ENCODE measurements at places on chromosomes 11 and 22. TPM values are rescaled to one million over a fixed set of nuclear protein-coding genes. Genes with fewer than 3 reads are reported as not detected.
A peak's percentile ranks its signal among the peaks of the same experiment; 100 is the strongest.

DNA sequence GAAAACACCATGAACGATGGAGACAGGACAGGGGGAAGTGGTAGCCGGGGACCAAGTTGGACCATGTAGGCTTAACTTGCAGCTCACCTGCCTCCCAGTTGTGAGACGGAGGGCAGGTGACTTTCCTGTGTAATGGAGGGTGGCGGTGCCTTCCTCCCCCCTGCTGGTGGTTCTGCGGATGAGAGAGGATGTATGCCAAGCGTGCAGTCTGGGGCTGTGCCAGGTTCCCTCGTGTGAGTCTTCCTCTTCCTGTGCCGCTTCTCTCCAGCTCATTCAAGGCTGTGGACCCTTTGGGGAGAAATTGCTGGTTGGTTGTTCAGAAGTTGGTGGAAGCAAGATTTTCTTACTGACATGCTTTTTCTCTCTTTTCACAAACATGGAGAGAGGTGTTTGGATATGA lies 35.1 kb downstream of the MPPED1 start:
- no peak for DNase-seq

GRCh38 chr22:45425101-45425500 lies 11.6 kb downstream of the RIBC2 start:
- no peak for DNase-seq

- no peak for DNase-seq
These were observed 31.2 kb upstream of the C11orf87 start for GRCh38 chr11:109390752-109391151.

GRCh38 chr22:46019351-46019750 lies 42.4 kb upstream of the WNT7B start:
- no peak for DNase-seq

DNA sequence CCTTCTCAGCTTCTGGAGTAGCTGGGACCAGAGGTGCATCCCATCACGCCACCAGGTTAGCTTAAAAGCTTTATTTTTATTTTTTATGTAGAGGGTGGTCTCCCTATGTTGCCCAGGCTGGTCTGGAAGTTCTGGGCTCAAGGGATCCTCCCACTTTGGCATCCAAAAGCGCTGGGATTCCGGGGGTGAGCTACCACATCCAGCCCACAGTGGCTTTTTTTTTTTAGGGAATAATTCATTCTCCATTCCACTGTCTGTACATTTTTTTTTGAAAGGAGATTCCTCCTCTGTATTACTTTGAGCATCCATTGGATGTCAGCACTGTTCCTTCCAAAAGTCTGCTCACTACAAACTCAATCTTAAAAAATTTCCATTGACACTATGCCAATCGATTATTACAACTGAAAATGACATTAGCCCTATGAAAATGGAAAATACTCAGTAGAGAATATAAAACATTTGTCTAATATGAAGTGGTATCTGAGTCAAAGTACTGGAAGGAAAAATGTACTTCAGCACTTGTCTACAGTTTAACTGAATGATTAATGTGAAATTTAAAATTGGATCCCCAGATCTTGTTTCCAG lies 1.3 kb upstream of the LPXN start:
- DNase-seq = no peak

GRCh38 chr11:102534261-102534872 lies 3.8 kb upstream of the MMP7 start:
- DNase-seq = no peak

- DNase-seq = no peak
These were observed 759 bp downstream of the CPT1A start for GRCh38 chr11:68840661-68841653.

DNA sequence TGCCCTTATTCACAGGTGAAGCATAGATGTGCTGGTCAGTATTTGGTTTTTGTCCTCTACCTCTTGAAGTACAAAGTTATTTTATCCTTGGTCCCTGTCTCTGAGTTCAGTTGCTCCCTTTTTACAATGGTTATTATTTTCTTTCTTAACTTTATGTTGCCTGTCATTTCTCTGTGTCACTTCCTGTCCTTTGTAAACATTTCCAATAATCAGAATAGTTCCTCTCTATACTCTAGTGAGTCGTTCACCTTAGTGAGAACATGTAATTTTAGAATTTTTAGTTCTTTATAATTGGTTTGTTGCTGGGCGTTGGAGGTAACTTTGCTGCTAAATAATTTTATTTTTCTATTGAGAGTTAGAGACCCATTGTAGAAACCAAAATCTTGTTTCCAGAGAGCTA lies 16.0 kb downstream of the CSTPP1 start:
- DNase-seq = no peak

DNA sequence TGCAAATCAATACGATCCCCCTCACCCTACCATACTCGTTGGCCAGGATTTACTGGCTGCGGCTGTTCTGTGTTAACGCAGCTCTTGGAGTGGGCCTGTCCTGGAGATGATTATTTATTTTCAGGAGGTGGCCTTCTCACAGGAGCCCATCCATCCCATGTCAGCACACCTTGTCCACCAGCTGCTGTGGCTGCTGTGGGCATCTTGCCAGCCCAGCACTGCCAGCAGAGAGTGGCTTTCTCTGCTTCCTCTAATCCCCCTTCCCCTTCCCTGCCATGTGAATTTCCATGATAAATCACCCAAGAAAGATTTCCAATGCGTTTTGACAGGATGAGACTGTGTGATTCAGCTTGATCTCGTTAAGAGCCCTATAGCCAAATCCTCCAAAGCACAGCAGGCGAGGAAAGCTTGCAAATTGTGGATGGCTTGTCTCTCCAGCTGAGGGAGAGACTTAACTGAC lies 309.1 kb upstream of the C11orf87 start:
- no peak for DNase-seq

- peak; percentile 18 for DNase-seq
These were observed 901 bp upstream of the KMT2A start for GRCh38 chr11:118435290-118435892.

- no peak for DNase-seq
These were observed 19.3 kb upstream of the CD5 start for GRCh38 chr11:61082931-61083531.

DNA sequence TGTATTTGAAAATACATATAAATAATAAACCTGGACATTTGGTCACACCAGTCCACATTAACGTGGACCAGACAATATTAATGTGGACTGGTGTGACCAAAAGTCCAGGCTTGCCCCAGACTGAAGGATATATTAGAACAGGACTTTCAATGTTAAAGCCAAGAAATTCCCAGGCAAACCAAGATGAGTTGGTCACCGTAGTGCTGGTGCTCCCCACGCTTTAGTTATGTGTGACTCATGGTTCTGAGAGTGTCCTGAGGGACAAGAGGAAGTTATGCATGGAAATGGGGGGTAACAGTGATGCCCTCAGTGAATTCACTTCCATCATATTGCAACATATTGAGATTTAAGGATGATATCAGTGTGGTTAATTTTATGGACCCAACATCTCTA lies 31.4 kb downstream of the POU2AF1 start:
- no peak for DNase-seq

GRCh38 chr11:44903035-44903434 lies 47.6 kb downstream of the TP53I11 start:
- no peak for DNase-seq

DNA sequence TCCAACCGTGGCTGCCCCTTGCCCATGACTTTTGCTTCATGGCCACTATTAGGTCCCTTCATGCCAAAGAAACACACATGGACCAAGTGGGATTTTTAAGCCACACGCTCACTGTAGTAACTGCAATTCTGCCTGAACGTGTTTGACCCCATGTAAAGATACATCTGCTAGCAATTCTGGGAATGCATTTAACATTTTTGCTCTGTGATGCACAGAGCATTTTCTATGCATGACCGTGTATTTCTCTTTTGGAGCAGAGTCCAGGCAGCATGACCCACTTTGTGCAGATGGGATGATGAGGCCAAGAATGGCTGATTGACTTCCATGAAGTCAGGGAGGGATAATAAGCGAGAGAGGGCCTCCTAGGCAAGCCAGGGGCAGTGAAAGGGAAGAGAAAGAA lies 108.5 kb downstream of the TP53I11 start:
- DNase-seq = no peak

DNA sequence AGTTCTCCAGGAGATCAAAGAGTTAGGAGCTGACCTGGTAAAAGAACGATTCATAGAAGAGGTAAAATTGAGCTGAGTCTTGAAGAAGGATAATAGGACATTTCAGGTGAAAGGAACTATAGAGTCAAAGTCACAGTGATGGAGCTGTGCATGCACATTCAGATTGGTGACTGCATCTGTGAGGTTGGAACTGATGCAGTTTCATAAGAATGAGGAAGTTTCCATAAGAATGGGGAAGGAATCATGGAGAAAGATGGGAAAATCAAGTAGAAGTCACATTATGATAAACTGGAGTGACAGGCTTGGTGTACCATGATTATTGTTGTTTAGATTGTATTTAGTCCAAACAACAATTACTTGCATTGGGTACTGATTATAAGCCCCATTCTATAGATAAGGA lies 232.2 kb downstream of the FAM76B start:
- no peak for DNase-seq

DNA sequence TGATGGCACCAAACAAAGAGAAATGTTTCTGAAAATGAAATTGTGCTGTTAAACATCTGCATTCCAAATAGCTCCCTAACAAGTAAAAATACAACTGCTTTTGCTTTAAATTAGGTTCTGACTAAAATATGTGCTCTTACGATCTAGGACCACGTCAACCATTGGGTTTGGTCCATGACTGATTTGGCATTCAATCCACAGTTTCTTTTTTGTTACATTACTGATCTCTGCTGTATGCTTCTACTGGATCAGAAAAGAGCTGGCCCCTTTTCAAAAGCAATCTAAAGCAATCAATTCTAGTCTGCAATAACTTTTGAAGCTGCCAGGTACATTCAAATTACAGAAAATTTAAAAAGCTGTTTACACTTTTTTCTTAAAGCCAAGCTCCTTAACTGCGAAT lies 1047.1 kb upstream of the CCDC90B start:
- DNase-seq = no peak

- DNase-seq = no peak
These were observed 1.1 kb upstream of the SERPING1 start for GRCh38 chr11:57596266-57596885.

DNA sequence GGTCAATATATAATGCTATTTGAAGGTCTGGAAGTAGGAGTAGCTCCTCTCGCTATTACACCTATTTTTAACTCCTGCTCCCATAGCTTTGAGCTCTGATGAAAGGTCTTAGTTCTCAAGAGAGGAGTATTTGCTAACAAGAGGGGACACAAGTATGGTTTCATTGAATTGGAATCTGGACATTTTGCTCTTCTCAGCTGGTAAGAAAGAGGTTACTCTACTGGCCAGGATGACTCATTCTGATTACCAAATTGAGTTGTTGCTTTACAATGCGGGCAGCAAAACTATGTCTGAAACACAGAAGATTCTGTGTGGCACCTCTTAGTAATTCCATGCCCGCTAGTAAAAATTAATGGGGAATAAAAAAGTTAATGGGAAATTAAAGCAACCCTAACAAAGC lies 63.6 kb upstream of the EP300 start:
- no peak for DNase-seq

GRCh38 chr11:126544108-126545056 lies 188.9 kb downstream of the ST3GAL4 start:
- DNase-seq = no peak

- DNase-seq = no peak
These were observed 966.7 kb downstream of the DLG2 start for GRCh38 chr11:84660257-84660977.

- DNase-seq = no peak
These were observed 1120.5 kb downstream of the BRD1 start for GRCh38 chr22:48706934-48707762.

- DNase-seq = no peak
These were observed 1116.4 kb downstream of the JRKL start for GRCh38 chr11:97506076-97506759.

DNA sequence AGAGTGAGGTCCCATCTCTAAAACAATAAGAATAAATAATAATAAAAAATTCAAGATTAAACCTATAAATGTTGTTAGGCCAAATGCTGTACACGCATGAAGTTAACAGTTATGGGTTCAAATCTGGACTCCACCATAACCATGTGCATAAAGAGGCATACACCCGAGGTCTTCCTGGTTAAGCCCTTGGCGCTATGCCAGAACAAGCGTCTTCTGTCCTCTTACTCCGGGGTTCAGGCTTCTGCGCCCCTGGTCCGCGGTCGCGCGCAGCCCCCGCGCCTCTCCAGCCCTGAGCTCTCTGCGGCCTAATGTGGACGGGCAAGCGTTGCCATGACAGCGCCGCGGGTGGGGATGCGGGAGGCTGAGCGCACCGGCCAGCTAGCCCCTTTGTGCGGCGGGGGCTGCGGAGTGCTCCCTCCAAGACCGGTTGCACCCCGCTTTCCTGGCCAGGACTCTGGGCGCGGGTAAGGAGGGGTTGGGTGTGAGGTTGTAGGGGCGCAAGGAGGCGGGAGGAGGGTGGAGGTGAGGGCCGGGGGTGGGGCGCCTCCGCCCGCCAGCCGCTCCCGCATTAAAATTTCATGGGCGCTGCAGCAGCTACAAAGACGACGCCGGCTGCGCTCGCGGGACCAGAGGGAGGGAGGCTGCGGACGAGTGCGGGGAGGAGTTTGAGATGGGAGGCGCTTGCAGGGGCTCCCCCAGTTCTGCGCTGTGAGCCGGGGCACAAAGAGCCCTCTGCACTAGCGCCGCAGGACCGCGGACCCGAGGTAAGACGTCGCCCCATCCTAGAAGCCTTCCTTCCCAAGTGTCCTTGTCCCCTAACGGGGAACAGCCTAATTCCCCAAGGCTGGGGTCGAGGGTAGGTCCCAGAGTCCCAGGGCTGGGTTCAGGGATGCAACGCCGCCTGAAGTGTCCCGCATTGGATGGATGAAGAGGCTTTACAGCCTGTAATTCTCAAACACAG lies at the start of gene MIAT:
TSS of gene MIAT (plus strand) at position 698 of the 961 bp plus-strand sequence.
- DNase-seq = no peak

DNA sequence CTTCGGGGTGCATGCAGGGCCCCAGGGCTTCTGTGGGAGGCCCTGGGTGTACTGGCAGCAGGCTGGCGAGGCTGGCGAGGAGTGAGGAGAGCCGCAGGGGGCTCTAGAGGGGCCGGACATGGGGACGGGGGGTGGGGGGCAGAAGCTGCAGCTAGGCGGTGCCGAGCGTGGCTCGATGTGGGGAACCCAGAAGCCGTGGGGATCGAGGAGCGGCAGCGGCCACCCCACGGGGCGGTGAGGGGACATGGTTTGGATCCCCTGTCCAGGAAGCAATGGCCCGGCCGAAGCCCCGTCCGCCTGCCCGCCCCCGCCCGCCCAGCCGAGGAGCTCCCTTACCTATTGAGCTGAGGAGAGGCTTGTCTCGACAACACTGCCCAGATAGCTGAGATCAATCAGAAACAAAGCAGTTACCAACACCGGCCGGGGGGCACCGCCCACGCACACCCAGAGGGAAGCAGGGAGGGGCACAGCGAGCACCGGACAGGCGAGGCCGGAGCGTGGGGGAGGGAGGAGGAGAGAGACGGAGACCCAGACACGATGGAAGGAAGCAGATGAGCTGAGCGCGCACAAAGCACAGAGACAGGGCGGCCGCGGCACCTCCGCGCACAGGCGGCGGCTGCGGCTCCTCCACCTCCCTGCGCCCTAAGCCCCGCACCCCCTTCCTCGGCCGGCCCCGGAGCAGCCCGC lies 38.7 kb downstream of the IGSF9B start:
- no peak for DNase-seq

SYT9 gene
- total RNA-seq = not detected

AQP11 gene
- total RNA-seq = 0.20 TPM

FOLR3 gene
- not detected for total RNA-seq

LRRC74B gene
- total RNA-seq = not detected

RAG1 gene
- total RNA-seq = 0.54 TPM

PHOX2A gene
- total RNA-seq = not detected

DDI1 gene
- not detected for total RNA-seq

C11orf16 gene
- total RNA-seq = not detected

FAM180B gene
- total RNA-seq = not detected

ART1 gene
- total RNA-seq = not detected

CACNA1I gene
- total RNA-seq = 0.15 TPM

RAB38 gene
- total RNA-seq = 15.1 TPM

All from HCT116 (cell line).